ENCODE measurements at places on chromosomes 2 and 18.

DNA sequence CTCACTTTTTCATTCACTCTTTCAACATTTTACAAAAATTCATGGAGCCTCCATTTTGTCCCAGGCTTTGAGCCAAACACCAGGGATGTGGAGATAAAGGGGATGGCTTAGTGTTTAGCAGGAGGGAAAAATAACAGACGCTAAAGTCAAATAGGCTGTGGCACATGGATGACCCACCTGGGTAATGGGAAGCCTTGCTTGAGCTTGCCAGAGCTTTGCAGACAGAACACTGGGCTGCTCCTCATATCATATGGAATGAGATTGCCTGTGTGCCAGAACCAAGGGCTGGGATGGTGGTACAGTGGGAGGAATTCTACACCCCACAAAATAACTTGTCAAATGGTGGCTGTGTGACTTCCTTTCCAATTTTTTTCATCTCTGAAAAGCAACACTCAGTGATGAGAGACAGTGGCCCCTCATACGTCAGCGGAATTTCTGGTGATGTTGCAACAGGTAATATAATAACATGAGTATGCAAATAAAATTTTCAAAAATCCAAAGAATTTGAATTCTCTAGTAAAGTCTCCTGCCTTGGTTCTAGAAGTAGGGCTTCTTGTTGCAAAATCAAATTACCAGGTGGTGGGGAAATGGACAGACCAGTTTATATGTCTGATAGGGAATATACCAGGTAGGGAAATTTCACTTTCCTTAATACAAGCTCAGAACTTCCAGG is 252.9 kb downstream of the CLIP4 start:
- DNase-seq: no peak

- DNase-seq: no peak
These were observed 249.5 kb upstream of the FN1 start for GRCh38 chr2:215685238-215685990.

DNA sequence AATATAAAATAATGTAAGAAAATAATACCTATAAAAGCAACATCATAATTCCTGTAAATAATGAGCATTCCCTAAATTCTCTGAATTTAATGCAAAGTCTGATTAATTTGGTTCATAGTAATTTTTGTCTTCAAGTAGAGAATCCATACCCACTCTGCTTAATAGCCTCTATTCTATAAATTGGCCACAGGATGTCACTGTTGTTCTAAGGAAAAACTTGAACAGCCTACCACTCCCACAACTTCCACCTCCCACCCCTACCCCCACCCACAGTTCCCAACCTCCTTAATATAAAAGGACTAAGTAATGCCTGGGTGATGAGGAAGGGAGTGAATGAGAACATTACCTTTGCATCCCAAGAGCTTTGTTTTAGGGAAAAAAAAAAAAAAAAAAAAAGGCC is 27.2 kb upstream of the BBS5 start:
- no peak for DNase-seq

DNA sequence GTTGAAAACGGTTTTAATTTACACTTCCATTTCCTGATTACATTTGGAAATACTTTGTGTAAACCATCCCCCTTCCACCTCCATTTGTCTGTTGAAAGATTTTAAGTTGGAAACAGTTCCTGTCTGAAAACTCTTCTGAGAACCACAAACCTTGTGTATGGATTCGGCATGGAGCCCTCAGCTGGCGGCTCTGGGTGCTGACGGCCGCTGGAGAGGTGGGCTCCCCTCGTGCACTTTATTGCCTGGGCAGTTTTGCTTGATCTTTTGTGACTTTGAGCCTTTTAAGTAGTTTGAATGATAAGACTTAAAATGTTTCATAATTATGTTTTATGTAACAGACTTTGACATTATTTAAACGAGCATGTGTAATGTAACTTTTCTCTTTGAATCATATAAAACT is 11.1 kb downstream of the KLF11 start:
- DNase-seq: no peak
